ENCODE measurements at places on chromosomes 11 and 22.

DNA sequence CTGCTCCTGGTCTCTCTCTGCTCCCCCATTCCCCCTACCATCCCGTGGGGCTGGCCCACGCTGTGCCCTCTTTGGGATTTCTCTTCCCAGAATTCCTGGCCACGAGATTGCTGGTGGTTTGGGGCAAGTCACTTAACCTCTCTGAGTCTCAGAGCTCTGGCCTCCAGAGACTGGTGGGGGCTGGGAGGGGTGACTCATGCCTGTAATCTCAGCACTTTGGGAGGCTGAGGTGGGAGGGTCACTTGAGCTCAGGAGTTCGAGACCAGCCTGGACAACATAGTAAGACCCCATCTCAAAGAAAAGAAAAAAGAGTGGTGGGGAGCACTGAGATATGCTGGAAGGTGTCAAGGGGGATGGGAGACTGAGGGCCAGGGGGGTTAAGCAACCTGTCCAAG, 18.3 kb downstream of the OTUB1 start:
- DNase-seq: no peak

GRCh38 chr22:39405346-39406085, 5.9 kb downstream of the TAB1 start:
- no peak for DNase-seq

GRCh38 chr11:282171-282570, 4.0 kb downstream of the NLRP6 start:
- no peak for DNase-seq

DNA sequence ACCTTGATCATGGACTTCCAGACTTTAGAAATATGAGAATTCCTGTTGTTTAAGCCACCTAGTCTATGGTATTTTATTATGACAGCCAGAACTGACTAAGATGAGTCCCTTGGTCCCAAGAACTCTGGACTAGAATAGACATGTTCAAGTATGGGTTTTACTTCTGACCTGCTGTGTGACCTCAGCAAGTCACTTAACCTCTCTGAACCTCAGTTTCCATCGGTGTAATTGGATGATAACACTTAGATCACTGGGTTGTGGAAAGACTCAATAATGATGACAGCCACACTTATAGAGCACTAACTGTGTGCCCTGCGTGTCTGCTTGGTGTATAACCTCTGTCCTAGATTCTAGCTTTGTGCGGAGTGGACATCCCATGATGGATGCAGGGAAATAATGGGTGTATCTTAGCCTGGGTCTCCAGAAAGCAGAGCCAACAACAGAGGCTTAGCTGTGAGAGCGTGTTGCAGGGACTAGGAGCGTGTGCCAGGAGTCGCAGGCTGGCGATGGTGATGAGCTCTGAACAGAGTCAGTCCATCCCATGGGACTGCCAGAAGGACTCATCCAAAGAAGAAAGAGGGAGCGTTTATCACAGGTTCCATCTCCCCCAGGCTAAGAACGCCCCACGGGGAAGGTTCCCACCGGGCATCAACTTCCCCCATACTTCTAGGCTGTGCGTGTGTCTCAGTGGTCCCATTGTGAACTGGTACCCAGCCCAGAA, 93.2 kb upstream of the TP53I11 start:
- DNase-seq: no peak

- DNase-seq: no peak
Observed at GRCh38 chr11:124725719-124726105, 14.0 kb upstream of the NRGN start.

DNA sequence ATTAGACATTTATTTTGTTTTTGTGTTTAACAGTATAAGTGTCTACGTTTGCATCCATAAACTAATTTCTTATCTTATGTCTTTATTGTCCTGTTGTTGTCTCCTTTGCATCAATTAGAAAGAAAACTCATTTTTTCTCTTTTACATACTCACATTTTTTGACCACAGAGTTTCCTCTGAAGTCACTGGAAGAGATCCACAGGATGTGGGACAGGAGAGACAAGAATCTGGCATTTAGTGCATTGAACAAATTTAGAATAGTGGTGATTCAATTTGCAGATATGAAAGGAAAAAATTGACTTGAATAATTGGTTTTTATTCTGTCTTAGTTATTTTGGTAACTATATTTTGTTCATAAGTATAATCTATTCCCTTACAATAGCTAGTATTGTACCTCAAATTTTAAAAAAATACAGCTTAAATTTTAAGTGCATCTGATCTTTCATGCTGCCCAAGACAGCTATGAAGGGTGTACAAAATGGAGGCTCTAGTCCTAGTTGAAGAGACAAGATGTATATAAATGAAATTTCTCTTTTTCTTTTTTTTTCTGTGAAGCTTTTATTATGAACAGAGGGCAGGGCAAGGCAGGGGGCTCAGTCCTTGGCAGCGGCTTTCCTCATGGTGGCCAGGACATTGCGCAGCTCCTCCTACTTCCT, 24.4 kb downstream of the HORMAD2 start:
- no peak for DNase-seq

- no peak for DNase-seq
Observed at GRCh38 chr11:119341222-119342022, 739 bp upstream of the C1QTNF5 start.

DNA sequence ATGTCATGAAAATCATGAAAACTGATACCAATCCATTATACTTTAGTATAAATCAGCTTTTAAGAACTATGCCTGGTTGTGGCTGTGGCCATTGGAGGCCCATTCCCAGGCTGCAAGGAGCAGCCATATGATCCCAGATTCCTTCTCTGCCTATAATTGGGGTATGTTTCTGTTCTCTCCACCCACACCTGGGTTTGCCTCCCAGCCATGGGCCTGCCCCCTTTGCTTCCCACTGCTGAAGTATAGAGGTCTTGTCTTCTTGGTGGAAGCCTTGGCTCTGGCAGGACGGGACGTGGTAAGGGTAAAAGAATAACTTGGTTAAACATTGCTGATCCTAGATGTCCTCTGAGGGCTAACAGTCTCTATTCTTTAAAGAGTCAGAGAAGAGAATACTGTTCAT, 2.4 kb downstream of the MICAL2 start:
- no peak for DNase-seq

Measured in germinal center (tissue), 1 donor.